ENCODE measurements at places on chromosomes 16 and 17.

- peak; percentile 62 for DNase-seq
Measured at GRCh38 chr16:73020409-73020884, 27.5 kb downstream of the ZFHX3 start.

- no peak for DNase-seq
Measured at GRCh38 chr17:77393274-77393600, 252.5 kb downstream of the SEC14L1 start.

DNA sequence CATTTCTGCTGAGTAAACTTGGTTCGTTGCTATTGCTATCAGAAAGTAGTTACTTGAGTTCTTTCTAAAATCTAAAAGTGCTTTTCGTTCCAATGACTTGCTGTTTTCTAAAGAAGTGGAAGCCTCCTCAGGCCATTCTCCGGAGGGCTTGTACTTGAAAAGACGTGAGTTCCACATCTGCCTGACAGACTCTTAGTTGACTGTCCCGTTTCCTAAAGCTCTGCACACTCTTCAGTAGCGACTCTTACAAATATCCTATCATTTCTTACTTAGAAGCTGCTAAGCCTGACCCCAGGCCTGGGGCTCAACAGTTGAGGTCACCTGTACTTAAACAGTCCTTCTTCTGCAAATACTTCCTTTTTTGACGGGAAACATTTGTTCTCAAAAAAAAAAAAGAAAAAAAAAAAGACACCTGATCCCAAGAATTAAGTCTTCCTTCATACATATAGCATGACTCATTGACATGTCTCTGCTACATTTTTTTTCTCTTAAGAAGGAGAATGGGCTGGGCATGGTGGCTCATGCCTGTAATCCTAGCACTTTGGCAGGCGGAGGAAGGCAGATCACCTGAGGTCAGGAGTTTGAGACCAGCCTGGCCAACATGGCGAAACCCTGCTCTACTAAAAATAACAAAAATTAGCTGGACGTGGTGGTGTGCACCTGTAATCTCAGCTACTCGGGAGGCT, 61.5 kb downstream of the DHRS7C start:
- DNase-seq: no peak

GRCh38 chr17:7207120-7208001, 12.3 kb downstream of the DLG4 start:
- no peak for DNase-seq

DNA sequence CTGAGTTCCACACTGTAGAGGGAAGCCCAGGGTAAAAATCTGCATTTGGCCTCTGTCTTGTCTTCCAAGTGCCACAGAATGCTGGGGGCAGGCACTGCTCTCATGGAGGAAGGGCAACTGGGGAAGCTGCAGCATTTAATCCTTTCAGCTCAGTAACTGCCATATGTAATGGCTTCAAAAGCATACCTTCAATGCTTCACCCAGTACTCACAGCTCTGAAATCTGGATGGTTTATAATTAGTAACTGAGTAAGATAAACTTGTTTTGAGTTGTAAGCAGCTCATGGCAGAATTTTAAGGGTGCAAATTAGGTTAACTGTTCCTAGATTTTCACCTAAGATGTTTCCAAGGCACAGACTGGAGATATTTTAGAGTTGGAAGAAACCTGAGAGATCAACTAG, 24.5 kb downstream of the PMP22 start:
- no peak for DNase-seq

DNA sequence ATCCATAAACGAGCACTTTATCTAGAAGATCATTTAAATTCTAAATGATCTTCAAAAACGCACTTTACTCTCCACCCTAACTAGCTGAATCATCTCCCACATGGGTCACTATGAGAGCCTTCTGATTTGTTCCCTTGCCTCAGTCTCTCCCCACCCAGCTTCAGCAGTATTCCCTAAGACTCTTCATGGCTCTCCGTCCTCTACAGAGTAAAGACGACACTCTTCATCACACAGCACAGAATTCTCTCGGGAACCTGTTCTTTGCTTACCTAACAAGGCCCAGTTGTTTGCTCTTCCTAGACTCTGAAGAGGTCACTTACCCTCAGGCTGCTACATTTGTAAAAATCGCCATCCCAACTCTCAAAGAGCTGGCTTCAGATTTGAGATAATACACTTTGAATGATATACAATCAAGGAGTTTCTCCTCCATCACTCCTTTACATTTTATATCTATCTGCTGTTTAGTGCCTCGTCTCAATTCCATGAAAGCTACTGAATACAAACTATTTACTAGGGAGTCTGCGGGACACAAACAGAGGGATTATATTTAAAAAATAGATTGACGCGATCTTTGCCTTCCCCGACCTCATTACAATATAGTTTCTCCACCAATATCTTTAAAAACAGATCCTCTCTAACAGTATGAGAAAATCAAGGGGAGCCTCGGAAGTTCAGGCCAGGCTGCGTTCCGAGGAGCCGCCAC, 511 bp upstream of the LIG3 start:
- DNase-seq: no peak

- DNase-seq: no peak
Measured at GRCh38 chr17:31509095-31509804, 117.8 kb downstream of the RAB11FIP4 start.

DNA sequence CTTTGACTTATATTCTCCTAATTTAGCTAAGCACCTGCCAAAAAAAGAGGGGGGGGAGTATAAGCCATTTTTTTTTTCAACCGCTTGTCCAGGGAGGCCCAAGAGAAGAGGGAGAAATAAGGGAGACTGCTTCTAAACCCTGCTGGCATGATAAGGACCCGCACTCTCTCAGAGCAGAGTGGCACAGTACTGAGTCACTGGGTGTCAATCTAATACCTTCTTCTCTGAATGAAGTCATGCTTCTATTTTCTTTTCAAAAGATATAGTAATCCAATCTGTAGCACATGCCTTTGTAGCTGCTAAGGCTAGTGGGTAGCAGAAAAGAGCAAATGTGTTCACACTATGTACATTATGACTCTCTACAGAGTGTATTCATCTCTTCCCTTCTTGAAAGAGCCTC, 34.9 kb upstream of the CACNG3 start:
- DNase-seq: no peak

DNA sequence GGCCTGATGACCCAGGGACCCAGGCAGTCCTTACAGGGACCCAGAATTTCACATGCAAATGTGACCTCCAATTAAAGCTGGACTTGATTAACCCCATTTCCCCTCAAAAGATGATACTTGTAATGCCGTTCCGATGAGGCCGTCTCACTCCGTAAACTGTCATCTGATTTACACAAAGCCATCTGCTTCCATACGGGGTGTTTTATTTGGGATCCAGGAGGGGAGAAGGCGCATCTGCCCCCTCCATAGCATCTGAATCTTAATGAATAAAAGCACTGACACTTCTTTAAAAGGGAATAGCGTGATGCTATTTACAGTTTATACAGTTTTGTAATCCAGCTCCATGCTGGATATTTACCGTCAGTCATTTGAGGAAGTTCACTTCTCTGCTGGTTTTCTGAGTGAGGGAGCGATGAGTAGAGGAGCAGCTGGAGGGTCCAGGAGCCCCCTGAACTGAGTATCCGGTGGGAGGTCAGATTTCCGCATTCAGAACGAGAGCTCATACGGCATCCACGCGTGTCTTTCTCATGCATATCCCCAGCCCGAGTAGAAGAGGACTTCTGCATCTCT, 452.7 kb downstream of the WWOX start:
- no peak for DNase-seq

Data from upper lobe of right lung (tissue), 1 donor.